ENCODE measurements at places on chromosomes 6 and 20. TPM values are rescaled to one million over a fixed set of nuclear protein-coding genes. Genes with fewer than 3 reads are reported as not detected.

The NEDD9 gene
- 64.0 TPM for total RNA-seq

The ALDH8A1 gene
- 4.5 TPM for total RNA-seq

The CFAP61 gene
- total RNA-seq: not detected

The PKIB gene
- 0.49 TPM for total RNA-seq

The LZTS3 gene
- total RNA-seq: 0.69 TPM

The CAGE1 gene
- total RNA-seq: not detected

The PARD6B gene
- total RNA-seq: 4.5 TPM

The PCSK2 gene
- not detected for total RNA-seq

The PPP1R3G gene
- not detected for total RNA-seq

The KCNK16 gene
- total RNA-seq: not detected

The SLC17A2 gene
- not detected for total RNA-seq

The NKX2-4 gene
- total RNA-seq: not detected

The EPB41L2 gene
- 29.2 TPM for total RNA-seq

The OR2B6 gene
- not detected for total RNA-seq

The ATF6B gene
- 147 TPM for total RNA-seq

The HLA-DMB gene
- 19.2 TPM for total RNA-seq

The TREML1 gene
- total RNA-seq: not detected

The HEY2 gene
- not detected for total RNA-seq

The BACH2 gene
- total RNA-seq: 25.5 TPM

The OR2J3 gene
- total RNA-seq: not detected

The CSE1L gene
- total RNA-seq: 68.6 TPM

The EEF1A2 gene
- 1.6 TPM for total RNA-seq

The PGM3 gene
- 16.1 TPM for total RNA-seq

Data from T-helper 1 cell treated with Interleukin-12 subunit alpha and Interleukin-12 subunit beta and Interleukin-4 antibody, amounts not matched to agents 30 ng/mL and 1 ng/mL, for 36 hours (primary cell).